DND-41 (cell line): ENCODE measurements at places on chromosomes 4 and X.
A peak's percentile ranks its signal among the peaks of the same experiment; 100 is the strongest.

GRCh38 chrX:20527558-20528011, 260.9 kb upstream of the RPS6KA3 start:
- no peak for DNase-seq

DNA sequence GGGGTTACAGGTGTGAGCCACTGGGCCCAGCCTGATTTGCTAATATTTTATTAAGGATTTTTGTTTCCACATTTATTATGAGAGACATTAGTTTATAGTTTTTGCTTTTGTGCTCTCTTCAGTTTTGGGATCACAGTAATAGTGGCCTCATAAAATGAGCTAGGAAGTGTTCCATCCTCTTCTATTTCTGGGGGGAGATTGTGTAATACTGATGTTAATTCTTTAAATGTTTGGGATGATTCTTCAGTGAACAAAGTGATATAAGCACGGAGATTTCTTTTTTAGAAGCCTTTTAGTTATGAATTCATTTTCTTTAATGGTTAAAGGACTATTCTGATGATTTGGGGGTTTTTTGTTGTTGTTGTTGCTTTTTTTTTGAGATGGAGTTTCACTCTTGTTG, 41.3 kb downstream of the RBMX start:
- DNase-seq = no peak

DNA sequence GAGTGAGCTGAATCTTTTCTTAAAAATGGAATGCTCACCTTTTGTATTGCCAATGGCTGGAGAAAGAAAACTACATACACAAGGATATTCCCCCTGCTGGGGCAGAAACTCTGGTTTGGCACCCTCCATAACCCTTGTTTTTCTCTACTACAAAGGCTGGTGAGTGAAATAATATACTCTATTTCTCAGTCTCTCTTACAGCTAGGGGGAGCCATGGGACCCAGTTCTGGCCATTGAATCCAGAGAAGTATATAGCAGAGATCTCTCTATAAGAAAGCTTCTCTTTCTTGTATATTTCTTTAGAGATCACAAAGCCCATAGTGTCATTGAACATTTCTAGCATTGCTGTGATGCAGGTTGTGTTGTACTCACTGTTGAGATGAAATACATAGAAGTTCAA, 49.8 kb downstream of the SMPX start:
- no peak for DNase-seq

GRCh38 chr4:99915449-99915848, 21.2 kb upstream of the LAMTOR3 start:
- DNase-seq = no peak

DNA sequence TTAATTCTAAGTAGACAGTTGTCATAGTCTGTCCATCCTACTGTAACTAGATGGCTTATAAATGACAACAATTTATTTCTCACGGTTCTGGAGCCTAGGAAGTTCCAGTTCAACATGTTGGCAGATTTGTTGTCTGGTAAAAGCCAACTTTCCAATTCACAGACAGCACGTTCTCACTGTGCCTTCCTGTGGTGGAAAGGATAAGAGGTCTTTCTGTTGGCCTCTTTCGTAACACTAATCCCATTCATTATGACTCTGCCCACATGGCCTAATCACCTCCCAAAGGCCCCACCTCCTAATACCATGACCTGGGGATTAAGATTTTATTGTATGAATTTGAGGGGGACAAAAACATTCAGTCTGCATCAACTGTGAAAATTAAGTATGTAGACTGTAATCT, 83.2 kb downstream of the GALNTL6 start:
- no peak for DNase-seq

GRCh38 chr4:75696581-75696980, 23.4 kb upstream of the G3BP2 start:
- no peak for DNase-seq

- DNase-seq = no peak
Observed at GRCh38 chrX:123698979-123699520, 33.8 kb downstream of the THOC2 start.

- peak; percentile 78 for DNase-seq
Observed at GRCh38 chrX:47623540-47624027, 3.9 kb upstream of the SYN1 start.

- DNase-seq = no peak
Observed at GRCh38 chr4:60846678-60847077, 353.4 kb upstream of the ADGRL3 start.

- no peak for DNase-seq
Observed at GRCh38 chr4:183139972-183140570, 41.0 kb downstream of the WWC2 start.

DNA sequence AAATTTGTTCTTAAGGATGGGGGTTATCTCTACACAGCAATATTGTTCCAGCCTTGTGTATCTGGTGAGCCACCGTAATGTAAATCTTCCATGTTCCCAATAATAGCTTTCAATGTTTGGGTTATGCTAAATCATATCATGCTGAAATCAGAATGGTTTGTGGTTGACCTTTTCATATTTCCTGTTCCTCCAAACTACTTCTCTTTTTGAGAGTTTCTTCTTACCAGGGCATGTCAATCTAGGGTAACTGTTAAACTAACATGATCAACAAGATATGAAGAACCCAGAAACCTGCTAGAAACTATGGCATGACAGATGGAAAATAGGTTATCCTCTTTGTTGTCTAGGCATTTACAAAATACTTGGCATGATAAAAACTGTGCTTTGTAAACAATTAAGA, 22.0 kb downstream of the TNMD start:
- no peak for DNase-seq

GRCh38 chrX:101957174-101957573, 25.3 kb upstream of the ZMAT1 start:
- DNase-seq = no peak

GRCh38 chr4:88411491-88412096, 32.9 kb downstream of the HERC6 start:
- DNase-seq = no peak

DNA sequence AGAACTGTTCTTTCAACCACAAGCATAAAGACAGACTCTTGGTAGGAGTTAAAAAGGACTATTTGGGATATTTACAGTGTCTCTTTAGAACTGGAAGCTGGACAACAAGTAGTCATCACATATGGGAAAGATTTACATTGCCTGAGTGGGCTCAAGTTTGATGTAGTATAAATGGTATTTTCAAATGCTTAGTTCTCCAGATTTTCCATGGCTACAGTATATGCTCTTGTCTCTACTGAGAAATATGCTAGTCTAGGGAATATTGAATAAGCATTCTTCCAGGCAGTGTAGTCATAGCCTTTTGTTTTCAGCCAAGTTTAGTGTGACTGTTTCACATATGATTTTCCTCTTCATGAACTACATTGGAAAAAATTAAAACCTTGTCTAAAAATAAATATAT, 315.6 kb downstream of the ARHGAP24 start:
- DNase-seq = no peak

GRCh38 chrX:118633530-118633929, 93.9 kb upstream of the IL13RA1 start:
- DNase-seq = no peak

DNA sequence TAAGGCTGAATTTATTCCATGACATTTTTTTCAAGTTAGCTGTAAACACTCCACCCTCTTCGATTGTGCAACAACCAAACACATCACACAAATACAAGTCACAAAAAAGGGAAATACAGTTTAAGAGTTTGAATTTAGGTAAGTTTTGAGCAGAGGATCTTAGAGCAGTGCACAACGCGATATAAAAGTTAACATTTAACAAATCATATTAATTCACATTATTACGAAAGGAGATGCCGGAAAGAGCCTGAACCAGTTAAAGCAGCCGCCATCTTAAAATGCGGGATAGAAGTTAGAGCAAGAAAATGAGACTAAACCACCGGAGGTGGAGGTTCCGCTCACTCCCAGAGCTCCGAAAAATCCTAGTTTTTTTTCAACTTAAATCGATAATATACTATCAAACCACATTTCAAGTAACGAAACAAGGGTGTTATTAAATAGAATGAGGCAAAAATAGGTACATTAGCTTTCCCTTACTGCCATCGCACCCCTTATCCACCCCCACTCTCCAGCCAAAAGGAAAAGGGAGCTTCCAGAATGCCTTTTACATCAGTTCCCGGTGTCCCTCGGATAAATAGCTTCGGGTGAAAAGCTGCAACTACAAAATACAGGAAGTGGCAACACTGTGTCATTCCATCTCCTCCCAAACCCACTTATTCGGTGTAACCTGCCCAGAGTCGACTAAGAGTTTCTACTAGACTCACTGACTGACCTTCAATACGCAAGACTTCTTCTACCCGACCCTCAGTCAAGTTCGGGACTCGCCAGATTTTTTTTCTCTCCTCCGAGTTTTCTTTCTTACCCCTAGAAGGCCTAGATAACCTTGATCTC, 1.9 kb downstream of the UBE2D3 start:
- DNase-seq = peak; percentile 46

DNA sequence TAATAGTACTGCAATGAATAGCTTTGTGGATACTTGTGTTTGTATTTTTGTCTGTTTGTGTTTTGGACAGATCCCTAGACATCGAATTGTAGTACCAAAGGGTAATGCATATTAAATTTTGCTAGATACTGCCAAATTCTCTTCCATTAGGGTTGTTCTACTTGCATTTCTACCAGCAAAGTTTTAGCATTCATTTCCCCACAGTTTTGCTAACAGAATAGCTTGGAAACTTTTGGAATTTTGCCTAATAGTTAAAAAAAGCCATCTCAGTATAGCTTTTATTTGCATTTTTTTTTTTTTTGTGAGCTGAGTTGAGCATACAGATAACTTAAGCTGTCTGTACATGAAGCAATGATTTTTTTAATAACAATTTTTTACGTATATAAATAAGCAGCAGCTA, 1084.9 kb downstream of the ADGRL3 start:
- DNase-seq = no peak

GRCh38 chr4:176619430-176619829, 173.3 kb downstream of the VEGFC start:
- no peak for DNase-seq

DNA sequence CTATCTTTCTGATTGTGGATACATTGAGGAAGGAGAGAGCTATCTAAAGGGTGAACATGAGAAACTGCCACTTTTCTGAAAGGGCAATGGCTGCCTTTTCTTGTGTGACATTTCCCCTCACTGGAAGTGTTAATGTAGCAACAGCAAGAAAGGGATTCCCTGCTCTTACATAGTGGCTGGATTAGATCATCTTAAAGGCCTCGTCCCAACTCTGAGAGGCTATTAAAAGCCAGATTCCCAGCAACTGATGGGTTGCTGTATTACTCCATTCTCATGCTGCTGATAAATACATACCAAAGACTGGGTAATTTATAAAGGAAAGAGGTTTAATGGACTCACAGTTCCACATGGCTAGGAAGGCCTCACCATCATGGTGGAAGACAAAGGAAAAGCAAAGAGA, 33.7 kb upstream of the ADH7 start:
- no peak for DNase-seq

DNA sequence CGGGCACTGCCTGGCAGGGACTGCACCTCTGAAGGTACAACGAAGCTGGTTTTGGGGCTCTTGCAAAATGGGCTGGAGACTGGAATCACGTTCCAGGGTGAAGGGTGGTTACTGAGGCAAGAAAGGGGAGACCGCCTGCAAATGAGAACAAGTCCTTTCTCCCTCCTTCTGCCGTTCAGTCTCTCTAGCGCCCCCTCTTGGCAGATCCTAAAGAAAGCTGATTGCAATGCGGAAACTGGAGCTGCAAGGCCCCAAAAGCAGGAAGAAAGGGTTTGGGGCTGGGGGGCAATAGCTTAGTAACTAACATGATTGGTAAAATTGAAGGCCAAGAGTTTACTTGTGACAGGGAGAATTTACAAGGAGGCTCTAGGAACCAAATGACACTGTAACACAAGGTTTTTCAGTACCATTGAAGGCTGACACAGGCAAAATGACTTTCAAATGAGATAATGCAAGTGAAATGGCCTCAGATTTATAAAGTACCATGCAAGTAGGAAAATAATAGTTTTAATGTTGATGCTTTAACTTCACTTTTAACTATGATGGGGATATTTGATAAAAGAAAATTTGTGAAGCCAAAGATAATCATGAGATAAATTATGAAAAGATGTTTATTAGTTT, 222.7 kb upstream of the HAND2 start:
- peak; percentile 49 for DNase-seq

- no peak for DNase-seq
Observed at GRCh38 chr4:93394545-93395081, 433.9 kb upstream of the ATOH1 start.

DNA sequence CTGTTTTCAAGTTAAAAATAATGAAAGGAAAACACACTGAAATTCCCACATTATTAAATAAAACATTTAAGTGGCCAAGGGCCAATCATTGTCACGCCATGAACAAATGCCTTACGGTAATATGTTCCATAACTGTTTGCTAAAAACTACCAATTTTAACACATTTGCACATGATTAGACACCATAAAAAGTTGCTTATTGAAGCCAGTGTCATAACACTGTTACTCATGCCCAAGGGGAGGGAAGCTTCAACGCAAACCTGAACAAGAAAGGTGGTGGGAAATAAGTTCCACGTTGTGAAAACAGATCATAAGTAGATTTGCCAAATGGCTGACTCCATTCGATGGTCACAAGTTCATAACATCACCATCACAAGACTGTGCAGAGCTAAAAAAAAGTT, 739.3 kb upstream of the FAM241A start:
- DNase-seq = no peak

DNA sequence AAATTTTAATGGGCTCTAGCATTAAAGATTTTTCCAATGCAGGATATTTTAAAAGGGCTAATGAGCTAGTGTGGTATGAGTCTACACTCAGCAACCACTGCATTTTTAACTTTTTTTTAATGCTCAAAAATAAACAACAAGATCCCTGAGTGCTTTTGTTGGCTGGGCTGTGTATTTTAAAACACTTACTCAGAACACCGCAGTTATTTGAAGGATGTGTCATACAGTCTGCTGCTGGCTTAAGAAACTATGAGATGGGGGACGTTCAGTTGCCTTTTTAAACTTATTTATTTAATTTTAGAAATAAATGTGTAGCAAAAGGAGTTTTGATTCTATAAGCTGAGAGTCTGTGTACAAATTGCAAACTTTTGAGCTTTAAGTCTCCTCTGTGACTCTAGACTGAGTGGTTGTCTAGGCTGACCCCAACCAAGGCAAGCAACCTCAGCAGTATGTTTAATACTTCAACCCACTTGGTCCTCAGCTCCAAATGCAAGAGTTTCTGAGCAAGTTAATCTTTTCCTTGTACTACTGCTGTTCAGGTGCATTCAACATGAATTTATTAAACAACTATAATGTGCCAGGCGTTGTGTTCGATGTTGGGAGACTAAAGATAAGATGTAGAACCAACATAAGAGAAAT, 278.6 kb upstream of the DIPK2B start:
- DNase-seq = no peak

DNA sequence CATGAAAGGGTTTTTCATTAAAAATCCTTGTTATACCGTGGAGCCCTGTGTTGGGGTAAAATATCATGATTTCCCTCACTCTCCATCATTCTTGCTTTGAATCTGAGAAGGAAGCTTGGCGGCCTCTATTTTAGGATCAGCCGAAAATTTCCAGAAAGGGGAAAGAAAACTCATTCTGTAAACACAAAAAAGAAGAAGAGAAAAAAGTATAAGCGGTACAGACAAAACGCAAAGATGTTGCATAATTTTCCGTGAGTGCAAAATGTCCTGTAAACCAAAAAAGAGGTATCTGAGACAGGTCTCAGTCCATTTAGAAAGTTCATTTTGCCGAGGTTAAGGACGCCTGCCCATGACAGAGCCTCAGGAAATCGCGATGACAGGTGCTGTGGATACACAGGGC, 5.3 kb downstream of the CSF2RA start:
- no peak for DNase-seq
